ENCODE measurements at places on chromosomes 4 and X.

DNA sequence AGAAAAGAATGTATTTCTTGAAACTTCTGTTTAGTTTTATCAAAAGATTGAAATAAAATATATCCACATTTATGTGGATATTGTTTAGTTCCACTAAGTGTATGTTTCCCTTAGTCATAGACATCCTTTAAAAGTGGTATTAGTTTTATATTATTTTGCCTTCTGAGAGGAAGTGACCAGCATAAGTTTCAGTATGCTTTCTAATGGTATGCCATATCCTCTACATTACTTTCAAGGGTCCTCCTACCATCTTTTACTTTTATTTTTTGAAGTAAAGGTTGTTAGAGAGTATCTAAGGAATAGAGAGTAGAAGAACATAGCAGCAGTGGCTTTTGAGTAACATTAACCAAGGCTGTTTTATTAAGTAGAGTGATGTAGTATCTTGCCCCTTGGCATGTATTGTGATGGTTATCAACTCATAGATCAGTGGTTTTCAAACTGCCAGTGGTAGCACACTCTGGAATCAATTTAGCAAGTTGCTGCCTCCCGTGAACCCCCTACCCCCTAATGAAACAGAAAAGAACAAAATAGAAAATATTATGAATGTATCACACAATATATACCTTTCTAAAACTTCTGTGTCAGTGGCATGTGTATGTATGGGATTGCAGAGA is 44.8 kb downstream of the RBPJ start:
- DNase-seq = no peak

DNA sequence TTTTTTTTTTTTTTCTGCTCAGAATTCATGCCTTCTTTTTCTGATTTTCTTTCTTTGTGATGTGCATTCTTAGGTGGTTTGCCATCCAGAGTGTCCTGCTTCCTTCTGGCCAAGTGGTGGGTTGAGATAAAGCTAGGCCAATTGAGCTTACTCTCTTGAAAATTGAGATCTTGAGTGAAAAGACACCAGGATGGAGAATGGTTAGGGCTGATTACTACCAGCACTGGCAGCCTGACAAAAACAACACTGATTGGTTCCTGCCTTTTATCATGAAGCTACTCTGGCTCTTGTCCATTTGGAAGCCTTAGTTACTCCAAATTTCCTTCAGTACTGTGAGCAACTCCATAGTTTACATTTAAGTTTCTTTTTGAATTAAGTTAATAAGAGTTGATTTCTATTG is 404.0 kb downstream of the PPARGC1A start:
- DNase-seq = no peak

DNA sequence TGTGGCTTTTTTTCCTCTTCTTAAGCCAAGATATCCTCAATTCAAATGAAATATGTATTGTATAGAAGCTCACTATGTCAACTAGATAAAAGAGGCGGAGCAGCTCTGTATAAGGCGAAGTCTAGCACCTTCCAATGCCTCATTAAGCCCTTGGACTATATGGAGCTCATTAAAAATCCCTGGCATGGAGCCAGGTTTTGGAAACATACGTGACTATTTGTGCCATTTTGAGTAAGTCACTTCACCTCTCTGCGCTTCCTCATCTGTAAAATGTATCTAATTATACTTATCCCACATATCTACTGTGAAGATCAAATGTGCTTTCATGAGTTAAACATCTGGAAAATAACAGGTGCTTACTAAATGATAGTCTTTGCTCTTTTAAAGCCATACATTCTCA is 57.2 kb downstream of the YIPF6 start:
- no peak for DNase-seq

DNA sequence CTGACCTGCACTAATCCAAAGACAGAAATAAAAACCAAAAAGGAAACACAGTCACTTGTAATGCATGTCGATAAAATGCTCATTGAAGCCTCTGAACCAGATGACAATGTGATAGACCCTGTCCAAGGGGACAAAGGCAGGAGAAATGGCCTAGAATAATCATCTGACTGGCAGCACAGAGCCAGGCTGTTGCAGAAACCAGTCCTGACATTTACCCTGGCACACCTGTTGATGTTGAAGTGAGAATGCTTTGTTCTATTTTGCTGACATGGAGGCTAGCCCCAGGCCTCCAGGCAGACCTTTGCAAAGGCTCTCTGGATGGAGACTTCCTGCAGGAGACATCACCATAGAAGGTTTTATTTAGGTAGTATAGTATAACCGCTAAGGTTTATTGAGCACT is 41.0 kb downstream of the TFDP3 start:
- no peak for DNase-seq

- DNase-seq = no peak
Measured at GRCh38 chr4:154854362-154854761, 73.3 kb downstream of the RBM46 start.

DNA sequence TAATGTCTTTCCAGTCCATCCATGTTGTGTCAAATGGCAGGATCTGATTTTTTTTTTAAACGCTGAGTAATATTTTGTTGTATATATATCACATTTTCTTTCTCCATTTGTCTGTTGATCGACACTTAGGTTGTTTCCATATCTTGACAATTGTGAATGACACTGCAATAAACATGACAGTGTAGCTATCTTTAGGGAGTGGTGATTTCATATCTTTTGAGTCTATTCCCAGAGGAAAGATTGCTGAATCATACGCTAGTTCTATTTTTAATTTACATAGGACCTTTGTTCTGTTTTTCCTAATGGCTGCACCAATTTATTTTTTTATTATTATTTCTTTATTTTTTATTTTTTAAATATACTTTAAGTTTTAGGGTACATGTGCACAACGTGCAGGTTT is 470.7 kb downstream of the CCSER1 start:
- no peak for DNase-seq

DNA sequence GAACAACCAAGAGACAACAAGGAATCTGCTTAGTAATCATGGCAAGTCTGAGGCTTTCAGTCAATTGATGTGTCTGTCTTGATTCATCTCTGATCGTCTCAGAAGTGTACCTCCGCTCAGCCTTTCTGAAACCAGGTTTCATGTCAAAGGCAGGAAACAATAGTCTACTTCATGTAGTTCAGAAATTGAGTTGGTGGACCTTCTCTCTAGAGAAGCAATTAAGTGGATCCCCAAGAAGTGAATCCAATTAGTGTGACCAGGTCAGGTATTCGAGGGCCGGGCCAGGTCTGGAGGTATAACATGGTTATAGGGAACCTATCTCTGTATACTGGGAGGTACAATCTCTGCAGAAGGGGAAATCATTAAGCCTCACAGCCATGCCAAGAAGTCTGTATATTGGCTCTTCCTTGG is 32.0 kb downstream of the DAPP1 start:
- no peak for DNase-seq

DNA sequence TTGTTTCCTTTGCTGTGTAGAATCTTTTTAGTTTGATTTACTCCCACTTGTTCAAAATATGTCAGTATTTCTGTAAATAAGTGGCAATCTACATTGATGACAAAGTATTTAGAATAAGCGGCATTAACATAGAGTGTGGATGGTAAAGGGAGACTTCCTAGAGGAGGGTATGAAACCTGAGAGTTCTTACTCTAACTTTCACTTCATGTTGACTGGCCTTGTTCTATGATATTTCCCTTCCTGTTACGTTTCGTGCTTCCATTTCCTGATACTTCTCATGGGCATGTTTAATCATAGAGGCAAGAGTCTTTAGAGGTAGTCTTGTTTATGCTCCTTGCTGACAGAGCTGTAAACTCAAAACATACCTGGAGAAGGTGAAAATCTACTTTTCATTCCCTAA is 408.9 kb downstream of the GLUD2 start:
- DNase-seq = no peak

DNA sequence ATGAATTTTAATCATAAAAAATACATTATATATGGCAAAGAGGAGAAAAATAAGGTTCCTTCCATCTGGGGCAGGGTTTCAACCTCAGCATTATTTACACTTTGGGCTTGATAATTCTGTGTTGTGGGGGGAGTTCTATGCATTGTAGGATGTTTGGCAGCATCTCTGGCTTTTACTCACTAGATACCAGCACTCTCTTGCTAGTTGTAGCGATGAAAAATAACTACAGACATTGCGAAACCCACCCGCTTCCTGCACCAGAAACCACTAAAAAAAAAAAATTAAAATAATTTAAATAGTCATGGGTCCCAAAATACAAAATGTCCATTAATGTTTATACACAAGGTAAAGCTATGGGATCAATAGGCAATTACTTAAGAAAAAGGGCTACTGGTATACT is 52.7 kb downstream of the PPP3CA start:
- DNase-seq = no peak

Data from substantia nigra (tissue), 51 donors.